NCI-H187 treated with DMSO at 0.1 percent for 48 hours (cell line): ENCODE measurements at places on chromosomes 5 and 9.

- DNase-seq = no peak
These were observed 128.3 kb downstream of the EFNA5 start for GRCh38 chr5:107542428-107542827.

DNA sequence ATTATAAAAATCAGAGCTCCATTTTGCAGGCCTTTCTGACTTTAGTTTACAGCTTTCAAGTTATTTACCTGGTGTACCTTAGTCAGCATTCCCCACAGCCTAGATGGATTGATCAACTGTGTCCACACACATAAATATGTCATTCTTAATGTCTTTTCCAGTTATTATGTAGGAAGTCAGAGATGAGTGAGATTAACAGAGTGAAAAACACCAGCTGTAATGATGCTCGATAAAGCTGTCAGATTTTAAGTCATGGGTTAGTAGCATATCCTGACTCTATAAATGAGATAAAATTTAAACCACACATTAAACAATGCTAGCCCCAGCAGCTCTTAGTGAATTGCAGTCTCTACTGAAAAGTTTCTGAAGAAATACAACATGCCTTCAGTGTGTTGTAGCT lies 48.9 kb downstream of the NUDT12 start:
- DNase-seq = no peak

- DNase-seq = no peak
These were observed 8.5 kb downstream of the HMHB1 start for GRCh38 chr5:143820451-143820850.

GRCh38 chr9:109789971-109790370 lies 10.0 kb downstream of the PALM2AKAP2 start:
- DNase-seq = no peak

DNA sequence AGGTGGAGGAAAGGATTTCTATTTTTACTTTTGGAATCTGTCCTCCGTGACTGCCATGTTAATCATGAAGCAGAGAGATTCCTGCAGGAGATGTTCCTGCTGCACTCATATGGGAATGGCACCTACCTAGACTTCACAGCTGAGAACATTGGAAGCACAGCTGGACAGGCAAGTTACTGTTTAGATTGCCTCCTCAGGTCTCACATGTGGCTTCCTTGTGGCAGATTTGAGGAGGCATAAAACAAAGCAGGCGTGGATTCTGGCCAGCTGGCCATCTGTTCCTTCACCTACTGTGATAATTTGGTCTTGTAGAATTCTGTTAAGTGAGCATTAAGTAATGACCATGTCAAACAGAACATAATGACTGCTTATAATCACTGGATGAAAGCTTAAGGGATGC lies 193.4 kb downstream of the EDIL3 start:
- DNase-seq = no peak

DNA sequence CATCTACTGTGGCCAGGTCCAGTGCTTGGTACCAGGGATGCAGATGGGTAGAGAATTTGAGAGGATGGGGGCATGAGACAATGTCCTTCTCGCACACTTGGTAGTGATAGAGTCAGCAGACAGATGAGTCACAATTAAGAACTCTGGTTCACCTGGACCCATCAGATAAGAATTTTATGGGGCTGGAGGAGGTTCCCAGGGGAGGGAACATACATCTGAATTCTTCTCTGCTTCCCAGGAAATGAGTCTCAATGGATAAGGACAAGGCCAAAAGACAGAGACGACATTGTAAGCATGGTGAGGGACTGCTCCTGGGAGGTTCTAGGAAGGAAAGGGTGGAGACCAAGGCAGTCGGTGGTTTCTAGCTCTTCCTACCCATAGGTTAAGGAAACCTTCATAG lies 5.3 kb downstream of the SLC4A9 start:
- DNase-seq = no peak
